D721Med (cell line): ENCODE measurements at places on chromosomes 3 and 15.

DNA sequence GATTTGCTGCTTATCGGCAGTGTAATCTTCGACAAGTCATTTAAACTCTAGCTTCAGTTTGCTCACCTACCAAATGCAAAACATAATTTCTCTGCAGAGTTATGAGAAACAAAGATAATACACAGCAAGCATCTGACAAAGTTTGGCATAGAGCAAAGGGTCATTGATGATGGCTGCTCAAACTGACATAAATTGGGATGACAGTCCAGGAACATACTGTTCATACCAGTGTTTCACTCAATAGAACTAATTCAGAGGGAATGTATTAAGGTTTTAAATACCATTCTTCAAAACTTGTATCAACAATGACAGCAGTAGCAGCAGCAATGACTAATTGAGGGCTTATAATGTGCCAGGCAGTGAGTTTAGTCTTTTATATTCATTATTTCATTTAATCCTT is 137.6 kb downstream of the SPATA16 start:
- no peak for DNase-seq

DNA sequence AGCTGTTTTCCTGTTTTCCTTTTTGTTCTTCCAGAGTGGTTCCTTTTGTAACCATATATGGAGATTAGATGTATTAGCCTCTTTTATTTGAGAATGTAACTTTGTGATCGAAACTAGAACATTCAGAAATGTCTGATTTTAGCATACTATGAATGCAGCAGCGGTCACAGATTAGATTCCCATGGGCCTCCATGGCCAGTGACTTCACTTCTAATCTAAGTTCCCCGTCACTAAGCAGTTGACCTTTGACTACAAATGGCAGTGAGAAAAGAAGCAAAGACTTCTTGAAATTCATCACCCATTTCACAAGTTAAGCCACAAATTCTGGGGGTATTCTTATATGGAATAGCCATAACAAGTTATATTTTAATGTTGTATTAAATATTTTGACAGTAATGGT is 114.6 kb upstream of the FLNB start:
- DNase-seq = no peak

DNA sequence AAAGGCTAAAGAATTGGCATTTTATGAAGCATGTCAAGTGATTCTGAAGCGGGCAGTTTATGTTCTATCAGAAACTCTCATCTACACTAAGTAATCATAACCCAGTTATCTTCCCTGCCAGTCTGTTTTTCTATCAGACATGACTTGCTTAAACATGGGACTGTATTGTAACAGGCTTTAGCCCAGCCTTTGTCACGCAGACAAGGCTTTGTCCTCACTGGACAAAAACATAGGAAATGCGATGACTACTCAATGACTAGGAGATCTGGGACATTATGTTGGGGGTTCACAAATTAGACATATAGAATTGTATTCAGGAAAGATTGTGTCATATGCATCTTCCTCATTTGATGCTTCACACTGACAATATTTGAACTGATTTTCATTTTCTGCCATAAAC is 115.5 kb downstream of the GADL1 start:
- DNase-seq = no peak

GRCh38 chr15:68637767-68638404 is 59.1 kb downstream of the CORO2B start:
- no peak for DNase-seq

GRCh38 chr3:28935146-28935545 is 345.7 kb upstream of the RBMS3 start:
- no peak for DNase-seq
